HuH-7 (cell line): ENCODE measurements at places on chromosomes 12 and 14.
A peak's percentile ranks its signal among the peaks of the same experiment; 100 is the strongest.

GRCh38 chr12:13154831-13155230 is 41.7 kb upstream of the EMP1 start:
- DNase-seq, result no peak

DNA sequence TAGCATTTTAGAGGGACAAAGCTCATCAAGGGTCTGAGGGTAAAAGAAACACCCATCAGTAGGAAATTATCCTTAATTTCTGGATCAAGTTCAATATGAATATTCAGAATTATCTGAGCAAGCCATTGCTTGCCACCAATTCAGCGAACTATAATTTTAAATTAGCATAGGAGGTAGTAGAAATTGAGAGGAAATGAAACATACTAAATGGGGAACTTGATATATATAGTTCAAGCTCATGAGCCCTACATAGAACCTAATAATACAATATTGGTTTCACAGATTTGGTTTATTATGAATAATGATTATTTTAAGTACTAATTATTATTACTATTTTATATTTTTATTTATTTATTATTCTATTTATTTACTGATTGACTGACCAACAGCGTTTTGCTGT is 42.1 kb upstream of the GXYLT1 start:
- no peak for DNase-seq

DNA sequence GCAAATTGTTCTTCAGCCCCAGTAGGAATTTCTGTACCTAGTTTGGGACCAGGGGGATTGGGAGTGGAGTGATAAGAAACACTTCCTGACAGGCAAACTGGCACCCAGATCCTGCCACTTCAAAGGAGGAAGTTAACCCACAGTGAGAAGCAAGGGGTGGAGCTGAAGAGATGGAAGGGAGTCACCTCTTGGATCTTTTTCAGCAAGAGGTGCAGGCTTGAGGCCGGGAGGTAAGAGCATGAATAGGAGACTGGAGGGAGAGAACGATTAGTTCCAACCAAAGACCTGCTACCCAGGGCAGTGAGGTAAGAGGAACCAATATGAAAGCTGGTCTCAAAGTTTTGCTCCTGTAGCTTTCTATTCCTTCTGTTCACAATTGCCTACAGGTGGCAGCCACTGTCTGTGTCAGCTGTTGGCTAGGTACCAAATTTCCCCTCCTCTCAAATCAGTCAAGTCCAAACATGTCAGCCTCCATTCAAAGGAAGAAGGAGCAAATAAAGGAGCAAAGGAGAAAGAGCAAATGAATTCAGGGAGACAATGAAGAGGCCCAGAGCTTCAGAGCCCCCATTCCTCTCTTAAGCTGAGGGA is 14.9 kb upstream of the TAC3 start:
- DNase-seq, result no peak

DNA sequence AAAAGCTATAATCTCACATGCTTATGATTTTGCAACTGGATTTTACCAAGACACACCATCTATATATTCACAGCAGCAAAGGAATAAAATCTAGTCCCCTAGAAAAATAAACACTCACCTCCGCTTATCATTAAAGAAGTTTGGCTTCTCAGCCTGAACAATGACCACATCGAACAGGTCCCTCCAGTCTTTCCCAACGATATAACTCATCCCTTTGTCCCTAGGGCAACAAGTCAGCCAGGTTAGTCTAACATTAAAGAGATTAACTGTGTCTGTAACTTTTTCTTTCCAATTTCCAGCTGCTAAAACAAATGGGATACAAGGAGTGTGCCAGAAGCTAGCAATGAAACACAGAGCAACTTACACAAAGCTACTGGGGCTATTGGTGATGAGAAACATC is 48.0 kb downstream of the NT5DC3 start:
- no peak for DNase-seq

GRCh38 chr12:104498211-104498801 is 41.6 kb downstream of the CHST11 start:
- no peak for DNase-seq

DNA sequence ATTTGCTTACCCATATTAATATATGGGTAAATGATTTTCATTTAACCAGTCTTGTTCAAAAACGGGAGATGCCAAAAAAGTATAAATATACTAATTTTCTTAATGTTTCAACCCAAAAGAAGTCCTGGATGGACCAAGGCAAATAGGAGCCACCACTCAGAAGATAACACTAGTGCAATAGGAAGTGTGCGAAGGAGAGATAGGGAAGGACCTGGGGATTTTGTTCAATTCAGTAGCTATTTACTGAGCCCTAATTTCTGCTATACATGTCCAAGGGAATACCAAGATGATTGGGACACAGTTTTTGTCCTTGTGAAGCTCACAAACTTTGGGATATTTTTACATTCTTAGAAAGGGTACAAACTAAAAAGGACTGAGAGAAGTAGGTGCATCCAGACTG is 1.5 kb downstream of the CMAS start:
- no peak for DNase-seq

- DNase-seq, result no peak
Measured at GRCh38 chr12:6960593-6961277, 9.6 kb downstream of the PTPN6 start.

DNA sequence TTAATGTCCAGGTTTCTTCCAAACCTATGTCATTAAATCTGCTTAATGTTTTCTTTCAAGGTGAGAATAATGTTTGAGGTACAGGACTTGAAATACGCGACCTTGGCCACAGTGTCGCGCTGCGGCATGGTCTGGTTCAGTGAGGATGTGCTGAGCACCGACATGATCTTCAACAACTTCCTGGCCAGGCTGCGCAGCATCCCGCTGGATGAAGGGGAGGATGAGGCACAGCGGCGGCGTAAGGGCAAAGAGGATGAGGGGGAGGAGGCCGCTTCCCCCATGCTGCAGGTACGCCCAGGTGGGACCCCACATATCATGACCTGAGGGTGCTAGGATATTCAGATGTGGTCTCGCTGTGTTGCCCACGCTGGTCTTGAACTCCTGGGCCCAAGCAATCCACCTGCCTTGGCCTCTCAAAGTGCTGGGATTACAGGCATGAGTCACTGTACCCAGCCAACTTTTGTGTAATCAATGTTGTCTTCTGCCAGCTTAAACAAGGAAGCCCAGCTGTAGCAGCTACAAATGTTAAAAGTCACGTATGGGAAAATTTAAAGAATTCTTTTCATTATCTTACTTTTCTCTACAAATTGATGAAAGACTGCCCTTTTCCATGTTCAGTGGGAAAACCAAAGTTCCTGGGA is 50.8 kb downstream of the DYNC1H1 start:
- DNase-seq, result no peak

DNA sequence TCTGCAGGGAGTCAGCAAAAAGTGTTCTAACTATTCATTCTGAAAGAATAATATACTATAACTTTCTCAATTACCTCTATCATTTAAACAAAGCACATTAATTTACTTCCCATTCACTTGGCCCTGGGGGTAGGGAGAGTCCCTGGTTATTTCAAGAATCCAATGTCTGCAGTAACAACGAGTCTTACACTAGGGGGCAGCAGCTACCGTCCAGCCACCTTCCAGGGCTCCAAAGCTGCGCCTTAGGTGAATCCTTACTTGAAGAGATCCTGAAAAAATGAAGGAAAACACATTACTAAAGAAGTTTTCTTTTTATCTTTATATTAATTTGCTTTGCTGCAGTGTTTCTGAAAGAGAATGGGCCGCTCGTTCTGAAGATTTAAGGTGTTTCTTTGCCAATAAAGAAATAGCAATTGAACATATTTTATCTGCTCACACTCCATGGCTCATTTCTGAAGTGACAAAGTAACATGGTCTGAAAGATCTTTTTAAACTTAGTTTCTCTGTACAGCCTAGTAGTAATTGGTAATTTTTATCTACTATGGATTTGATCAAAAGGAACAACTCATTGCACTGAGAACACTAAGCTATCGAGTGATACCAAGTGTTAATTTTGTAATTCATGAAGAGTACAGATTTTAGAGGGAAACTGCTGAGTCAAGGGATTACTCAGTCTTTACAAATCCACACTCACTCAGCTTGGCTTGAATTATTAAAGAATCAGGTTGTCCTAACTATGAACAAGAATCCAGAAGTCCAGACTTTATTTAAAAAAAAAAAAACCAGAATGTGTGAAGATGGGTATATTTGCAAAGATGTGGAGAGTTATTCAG is 27.6 kb downstream of the BHLHE41 start:
- peak; percentile 63 for DNase-seq

DNA sequence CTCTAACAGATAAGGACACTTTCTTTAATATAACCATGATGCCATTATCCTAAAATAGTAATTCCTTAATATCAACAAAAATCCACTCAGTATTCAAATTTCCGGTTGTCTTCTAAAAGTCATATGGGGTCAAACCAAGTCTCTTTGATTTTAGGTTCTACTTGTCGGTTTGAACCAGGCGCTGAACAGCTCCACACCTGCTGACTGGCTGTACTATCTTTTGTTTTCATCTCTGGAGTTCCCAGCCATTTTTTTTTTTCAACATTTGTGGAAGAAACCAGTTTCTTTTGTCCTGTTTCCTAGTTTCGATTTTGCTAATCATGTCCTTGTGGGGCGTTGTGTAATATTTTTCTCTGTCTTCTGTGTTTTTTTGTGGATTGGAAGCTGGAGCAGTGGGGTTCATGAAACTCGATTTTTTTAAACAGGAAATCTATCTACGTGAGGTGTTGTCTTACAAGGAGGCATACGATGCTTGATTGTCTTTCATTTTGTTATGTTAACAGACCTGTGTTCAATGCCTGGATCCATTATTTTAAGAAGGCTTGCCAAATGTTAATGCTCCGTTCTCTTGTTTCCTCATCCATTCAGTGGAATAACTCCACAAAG is 50.2 kb downstream of the FZD10 start:
- no peak for DNase-seq
